ENCODE measurements at places on chromosomes 7 and 10.

- no peak for DNase-seq
These were observed 101.0 kb upstream of the STEAP1B start for GRCh38 chr7:22601003-22601402.

- DNase-seq = no peak
These were observed 511.4 kb upstream of the GALNT17 start for GRCh38 chr7:70620333-70621055.

DNA sequence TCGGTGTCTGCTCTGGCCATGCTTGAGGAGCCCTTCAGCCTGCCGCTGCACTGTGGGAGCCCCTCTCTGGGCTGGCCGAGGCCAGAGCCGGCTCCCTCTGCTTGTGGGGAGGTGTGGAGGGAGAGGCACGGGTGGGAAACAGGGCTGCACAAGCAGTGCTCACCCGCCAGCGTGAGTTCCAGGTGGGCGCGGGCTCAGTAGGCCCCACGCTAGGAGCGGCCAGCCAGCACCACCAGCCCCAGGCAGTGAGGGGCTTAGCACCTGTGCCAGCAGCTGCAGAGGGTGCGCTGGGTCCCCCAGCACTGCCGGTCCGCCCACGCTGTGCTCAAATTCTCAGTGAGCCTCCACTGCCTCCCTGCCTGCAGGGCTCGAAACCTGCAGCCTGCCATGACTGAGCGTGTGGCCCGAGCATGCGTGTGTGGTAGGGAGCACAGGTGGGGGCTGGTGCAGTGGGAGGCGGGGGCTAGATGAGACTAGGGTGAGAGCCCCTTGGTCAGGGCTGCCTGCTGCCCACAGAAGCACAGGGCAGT is 223.0 kb downstream of the ZNF248 start:
- DNase-seq = no peak

DNA sequence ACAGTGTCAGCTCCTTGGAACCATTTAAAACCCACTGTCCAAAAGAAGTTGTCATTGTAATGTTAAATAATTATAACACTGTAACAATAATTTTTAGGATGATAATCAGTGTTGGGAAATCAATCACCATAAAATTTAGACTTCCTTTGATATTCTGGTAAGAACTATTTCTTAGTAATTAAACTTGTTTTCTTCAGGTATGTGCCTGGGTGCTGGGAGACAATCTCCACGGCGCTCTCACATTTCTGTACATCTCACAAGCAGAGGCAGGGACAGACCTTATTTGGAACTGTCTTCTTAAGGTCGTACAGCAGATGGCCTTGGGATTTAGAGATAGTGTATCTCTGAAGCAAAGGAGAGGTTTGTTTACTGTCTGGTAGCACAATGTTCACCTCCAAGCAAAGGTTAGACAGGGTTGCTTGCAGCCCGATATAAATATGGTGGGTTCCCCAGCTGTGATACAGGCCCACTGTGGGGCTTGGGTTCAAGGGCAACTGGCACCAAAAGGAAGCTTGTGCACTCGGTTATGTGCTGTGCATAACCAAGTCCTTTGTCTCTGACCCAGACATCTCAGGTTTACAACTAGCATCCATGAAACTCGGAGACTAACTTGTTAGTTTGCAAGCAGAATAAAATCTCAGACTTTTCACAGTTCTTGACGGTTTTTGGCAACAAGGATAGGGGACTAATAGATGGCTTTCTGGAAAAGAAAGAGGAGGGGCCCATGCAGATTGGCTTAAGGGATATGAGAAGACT is 125.5 kb downstream of the RNF32 start:
- no peak for DNase-seq

DNA sequence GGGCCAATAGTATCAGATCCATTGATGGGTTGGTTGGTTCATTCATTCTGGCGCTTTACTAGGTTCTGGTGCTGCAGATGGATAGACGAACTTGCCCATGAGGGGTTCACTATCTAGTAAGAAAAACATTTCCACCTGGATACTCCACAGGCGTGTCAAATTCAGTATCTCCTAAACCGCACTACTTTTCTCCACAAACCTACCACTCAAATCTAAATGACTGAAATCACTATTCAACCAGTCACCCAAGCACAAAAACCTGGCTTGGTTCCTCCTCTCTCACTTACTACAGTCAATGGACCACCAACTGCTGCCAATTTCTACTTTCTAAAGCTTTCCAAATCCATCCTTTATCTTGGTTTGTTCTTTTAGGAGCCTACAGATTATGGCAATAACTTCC is 572 bp downstream of the AGK start:
- DNase-seq = no peak

- no peak for DNase-seq
These were observed 34.4 kb downstream of the AGR3 start for GRCh38 chr7:16847381-16847860.

DNA sequence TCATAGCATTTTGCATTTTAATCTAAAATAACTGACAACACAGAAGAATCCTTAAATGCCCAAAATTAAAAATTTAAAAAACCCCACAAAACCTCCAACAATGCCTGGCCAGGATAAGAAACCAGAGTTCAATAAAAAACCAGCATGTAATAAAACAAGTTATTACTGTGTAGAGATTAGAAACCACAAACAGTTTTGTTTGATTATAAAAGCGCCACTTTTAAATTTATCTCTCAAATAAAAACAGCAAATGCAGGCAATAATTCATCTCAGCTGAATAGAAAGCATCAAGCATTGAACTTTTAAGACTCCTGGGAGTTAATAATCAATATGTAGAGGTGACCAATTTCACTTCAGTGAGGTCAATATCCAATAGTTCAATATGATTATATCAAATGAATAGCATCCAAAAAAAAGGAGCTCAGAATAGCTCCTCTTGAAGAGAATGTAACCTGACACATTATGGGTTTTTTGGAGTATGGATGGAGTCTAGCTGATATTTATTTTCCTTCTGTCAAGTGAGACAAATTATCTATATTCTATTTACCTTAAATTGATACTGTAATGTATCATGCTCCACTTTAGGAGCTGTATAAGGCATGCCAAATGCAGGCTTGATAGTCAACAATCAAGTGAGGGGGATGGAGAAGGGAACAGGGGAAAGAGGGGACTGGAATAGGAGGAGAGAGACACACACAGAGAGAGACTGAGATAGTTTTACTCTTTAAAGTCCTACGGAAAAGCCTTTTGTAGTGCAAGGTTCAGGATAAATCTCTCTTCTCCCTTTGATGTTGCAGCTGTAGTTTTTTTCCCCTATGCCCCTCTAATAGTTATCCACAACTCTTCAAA is 130.9 kb downstream of the RSU1 start:
- DNase-seq = no peak

DNA sequence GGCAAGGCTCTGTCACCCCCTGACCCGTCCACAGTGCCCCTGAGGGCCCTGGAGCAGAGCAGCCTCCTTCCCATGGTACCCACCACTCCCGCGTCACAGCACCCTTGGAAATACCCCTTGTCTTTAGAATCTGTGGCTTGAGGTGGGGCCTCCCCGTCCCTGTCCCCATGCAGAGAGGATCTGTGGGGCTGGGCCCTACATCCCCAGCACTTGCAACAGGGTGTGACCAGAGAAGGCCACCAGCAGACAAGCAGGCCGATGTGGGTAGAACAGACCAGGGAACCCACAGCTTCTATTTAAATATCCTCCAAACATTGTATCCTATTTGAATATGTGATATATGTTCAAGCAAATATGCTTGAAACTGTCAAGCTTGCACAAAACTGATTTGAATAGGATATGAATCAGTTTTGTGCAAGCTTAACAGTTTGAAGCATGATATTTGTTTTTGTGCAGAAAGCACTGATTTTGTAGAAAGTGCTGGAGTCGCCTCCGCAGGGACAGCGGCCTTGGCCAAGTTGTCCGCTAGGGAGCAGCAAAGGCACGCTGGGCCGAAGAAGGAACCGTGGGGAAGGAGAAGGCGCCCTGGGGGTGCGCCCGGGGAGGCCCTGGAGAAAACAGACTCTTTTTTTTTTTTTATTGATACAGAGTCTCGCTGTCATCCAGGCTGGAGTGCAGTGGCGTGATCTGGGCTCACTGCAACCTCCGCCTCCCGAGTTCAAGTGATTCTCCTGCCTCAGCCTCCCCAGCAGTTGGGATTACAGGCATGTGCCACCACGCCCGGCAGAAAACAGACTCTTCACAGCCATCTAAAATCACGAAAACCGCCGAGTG is 2.2 kb downstream of the CFAP46 start:
- DNase-seq = no peak

DNA sequence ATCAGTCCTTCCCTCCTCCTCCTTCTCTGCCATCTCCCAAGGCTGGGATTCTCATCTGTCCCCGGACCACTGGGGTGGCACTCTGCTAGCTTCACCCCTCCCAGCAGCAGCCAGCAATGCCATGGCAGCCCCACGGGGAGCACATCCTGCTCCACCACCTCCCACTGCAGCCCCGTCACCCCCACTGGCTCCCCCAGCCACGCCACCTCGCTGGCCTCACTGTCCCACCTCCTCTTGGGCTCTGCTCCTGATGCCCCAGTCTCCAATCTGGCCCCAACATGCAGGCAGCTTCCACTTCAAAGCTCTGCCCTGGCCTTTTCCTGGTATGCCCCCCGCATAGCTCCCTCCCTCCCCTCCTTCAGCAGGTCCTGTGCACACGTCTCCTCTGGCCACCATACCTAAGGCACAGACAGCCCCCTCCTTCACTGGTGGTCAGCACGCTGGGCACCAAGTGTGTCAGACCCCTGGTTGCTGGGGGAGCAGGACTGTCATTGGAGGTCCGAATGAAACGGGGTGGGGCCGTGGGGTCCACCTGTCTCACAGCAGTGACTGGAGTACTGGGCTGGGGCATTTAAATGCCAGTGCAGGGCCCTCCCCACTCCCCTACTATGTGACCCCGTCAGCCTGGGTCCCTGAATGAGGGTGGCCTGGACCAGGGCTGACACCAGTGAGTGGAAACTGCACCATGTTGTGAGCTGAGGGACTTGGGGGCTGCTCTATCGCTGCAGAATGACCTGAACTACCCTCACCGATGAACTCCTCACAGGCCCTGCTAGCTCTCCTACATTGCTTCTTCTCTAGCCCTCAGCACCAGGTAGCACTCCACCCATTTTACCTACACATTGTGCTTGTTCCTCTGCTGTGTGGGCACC is 38.7 kb downstream of the RASGEF1A start:
- no peak for DNase-seq

DNA sequence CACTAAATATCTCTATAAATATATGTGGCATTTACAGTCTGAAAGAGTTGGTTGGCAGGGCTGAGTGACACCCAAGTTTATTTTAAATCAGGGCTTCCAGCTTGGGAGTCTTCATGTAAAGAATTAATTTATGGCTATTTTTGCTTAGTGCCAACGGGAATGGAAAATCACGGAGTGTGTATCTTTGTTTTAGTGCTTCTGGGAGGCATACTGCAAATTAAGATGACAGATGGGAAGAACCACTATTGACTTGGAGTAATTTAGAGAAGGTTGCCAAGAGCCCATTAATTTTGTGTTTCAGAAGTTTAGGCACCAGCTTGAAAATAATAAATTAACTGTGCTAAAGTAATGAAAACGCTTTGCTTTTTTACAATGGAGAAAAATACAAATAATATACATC is 135.2 kb downstream of the GPR37 start:
- no peak for DNase-seq
